ENCODE measurements at places on chromosomes 13 and 19.

DNA sequence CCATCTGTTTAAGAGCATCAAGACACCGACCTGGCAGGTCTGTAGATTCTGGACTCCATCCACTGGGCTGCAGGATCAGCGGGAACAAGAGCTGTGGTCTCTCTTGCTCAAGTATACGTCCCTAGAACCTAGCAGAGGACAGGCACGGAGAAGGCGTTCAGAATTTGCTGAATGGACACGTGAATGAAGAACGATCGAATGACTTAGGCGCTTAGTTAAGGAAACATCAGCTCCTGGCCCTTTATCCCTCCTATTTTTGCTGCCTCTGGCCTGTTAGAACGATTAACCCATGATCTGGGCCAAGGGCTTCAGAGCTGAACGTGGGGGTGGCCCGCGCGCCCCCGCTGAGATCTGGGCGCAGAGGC is 953 bp downstream of the DZIP1 start:
- no peak for DNase-seq

GRCh38 chr13:38340624-38341023 is 9.0 kb upstream of the UFM1 start:
- DNase-seq = no peak

GRCh38 chr13:53075356-53076041 is 46.9 kb downstream of the OLFM4 start:
- no peak for DNase-seq

- no peak for DNase-seq
Measured at GRCh38 chr19:44517146-44517545, 12.3 kb downstream of the CEACAM20 start.

DNA sequence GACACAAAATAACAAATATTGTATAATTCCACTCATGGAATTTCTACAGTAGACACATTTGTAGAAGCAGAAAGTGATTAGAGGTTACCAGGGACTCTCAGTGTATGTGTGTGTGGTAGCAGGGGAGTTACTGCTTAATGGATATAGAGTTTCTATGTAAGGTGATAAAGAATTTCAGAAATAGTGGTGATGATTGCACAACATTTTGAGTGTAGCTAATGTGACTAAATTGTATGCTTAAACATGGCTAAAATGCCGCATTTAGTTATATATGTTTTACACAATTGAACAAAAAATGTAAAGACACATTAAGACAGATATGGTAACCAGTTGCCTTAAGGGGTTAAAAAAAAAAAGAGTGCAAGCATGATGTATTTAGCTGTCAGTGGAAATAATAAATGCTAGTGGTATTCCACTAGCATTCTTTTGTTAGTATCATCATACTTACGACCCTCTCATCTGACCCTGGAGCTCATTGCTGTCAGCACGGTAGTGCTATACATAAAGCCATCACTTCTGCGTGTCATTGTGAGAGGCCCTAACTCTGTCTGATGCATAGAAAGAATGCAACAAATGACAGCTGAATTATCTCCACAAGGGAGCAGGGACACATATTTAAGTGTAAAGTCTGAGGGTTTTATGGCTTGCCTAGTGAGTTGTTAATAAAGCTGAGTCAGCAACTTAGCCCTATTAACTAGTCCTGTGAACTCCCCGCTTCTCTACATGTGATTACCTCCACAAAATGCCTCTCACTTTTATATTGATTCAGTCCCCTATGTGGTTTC is 134.1 kb upstream of the RXFP2 start:
- no peak for DNase-seq

DNA sequence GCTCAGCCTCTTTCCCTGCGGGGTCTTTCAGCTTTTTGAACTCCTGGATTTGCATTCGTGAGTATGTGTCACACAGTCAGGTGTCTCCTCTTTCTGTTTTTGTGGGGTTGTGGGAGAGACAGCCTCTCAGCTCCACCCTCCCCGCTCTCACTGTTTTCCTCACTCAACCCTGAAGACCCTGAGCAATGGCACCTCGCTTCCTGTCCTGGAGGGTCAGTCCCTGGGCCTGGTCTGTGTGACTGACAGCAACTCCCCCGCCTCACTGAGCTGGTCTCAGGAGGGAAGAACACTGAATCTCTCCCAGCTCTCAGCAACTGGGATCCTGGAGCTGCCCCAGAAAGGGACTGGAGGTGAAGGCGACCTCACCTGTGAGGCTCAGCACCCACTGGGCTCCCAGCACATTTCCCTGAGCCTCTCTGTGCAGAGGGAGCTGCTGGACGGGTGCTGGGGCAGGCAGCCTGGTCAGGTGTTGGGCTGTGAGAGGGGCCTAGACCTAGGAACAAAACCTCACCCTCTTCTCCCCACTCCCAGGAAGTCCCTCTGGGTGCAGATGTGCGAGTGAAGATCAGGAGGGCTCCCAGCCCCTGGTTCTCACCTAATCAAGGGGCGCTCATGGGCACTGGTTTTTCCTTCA is 4.2 kb upstream of the SIGLEC7 start:
- no peak for DNase-seq
